ENCODE measurements at places on chromosomes 5 and 9. TPM values are rescaled to one million over a fixed set of nuclear protein-coding genes. Genes with fewer than 3 reads are reported as not detected.

TMEM215 gene
- not detected for total RNA-seq

CNTNAP3B gene
- 13.8 TPM for total RNA-seq

ROPN1L gene
- total RNA-seq, result 0.56 TPM

SLC22A4 gene
- 6.5 TPM for total RNA-seq

LVRN gene
- total RNA-seq, result 14.9 TPM

GGTA1 gene
- 15.1 TPM for total RNA-seq

TMEM252 gene
- not detected for total RNA-seq

PLAC8L1 gene
- not detected for total RNA-seq

SLC6A19 gene
- total RNA-seq, result not detected

C5orf22 gene
- 14.4 TPM for total RNA-seq

ARHGEF39 gene
- 2.8 TPM for total RNA-seq

TLE1 gene
- total RNA-seq, result 75.3 TPM

GRIA1 gene
- total RNA-seq, result 9.6 TPM

AMBP gene
- not detected for total RNA-seq

GABRA6 gene
- not detected for total RNA-seq

UGT3A1 gene
- total RNA-seq, result not detected

SAXO1 gene
- not detected for total RNA-seq

EMB gene
- 44.9 TPM for total RNA-seq

N4BP3 gene
- 3.5 TPM for total RNA-seq

PHF24 gene
- total RNA-seq, result 0.95 TPM

GMCL2 gene
- not detected for total RNA-seq

FGF10 gene
- 15.7 TPM for total RNA-seq

SLC46A2 gene
- not detected for total RNA-seq

ACOT12 gene
- total RNA-seq, result not detected

DMXL1 gene
- 42.5 TPM for total RNA-seq

WWC1 gene
- total RNA-seq, result 92.6 TPM

SHOC1 gene
- not detected for total RNA-seq

C9orf153 gene
- total RNA-seq, result 1.2 TPM

PCA3 gene
- not detected for total RNA-seq

DBH gene
- not detected for total RNA-seq

SLC1A1 gene
- 5.6 TPM for total RNA-seq

F2RL1 gene
- 7.7 TPM for total RNA-seq

IL3 gene
- total RNA-seq, result not detected

LRRC14B gene
- total RNA-seq, result not detected

DUSP1 gene
- 1,645 TPM for total RNA-seq

All from omental fat pad (tissue), 4 donors.